Natural killer cell (primary cell): ENCODE measurements at places on chromosomes 7 and 10. TPM values are rescaled to one million over a fixed set of nuclear protein-coding genes. Genes with fewer than 3 reads are reported as not detected.
A peak's percentile ranks its signal among the peaks of the same experiment; 100 is the strongest.

DNA sequence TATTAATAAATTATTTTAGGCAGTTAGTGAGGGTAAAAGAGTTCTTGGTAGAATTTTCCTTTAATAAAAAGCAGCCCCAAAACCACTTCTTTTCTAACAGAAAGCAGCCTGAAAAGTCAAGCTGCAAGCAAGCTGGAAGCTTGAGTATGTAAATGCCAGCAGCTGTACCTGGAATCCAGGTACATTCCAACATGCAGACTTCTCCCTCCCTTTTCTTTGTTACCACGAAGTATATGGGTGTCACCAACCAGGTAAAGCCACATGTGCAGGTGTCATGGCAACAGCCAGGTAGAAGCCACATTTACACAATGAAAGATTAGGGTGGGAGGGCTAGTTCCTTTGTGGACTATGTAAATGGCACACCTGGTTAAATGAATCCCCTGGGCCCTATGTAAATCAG lies 114.6 kb downstream of the EPC1 start:
- H3K4me1 ChIP-seq, result no peaks in the 10 kb centered on the region
- H3K27me3 ChIP-seq, result no peaks in the 10 kb centered on the region

Gene PLXDC2
- 22.9 TPM for total RNA-seq

Gene GIMAP6
- 100 TPM for total RNA-seq

Gene DOCK4
- 2.4 TPM for total RNA-seq

DNA sequence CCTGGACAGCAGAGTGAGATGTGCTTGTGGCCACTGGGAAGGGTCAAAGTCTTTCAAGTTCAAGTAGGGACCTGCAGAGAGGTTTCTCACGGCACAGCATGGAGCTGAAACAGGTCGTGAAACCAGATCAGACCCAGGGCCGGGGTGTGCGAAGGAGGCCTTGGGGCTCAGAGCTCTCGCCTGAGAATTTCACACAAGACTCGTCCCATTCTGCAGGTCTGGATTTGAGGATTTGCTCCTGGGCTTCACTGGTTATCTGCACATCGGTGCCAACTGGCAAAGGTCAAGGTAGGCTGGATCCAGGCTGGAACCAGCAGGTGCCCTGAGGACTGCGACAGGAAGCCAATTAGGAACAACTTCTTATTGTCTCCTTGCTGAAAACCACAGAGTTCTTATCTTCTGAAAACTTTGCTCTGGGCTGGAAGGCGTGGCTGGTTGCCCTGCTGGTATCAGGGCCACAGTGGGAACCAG lies 24.0 kb upstream of the GTF2I start:
- H3K27me3 ChIP-seq, result no peaks in the 10 kb centered on the region
- H3K4me3 ChIP-seq, result no peak overlapping the region
- H3K36me3 ChIP-seq, result no peaks in the 10 kb centered on the region

GRCh38 chr7:32958046-32959025 lies 1.1 kb downstream of the FKBP9 start:
- peaks cover 18% of the 10 kb centered on the region for H3K27me3 ChIP-seq
- H3K4me1 ChIP-seq, result peaks cover 8% of the 10 kb centered on the region
- no peaks in the 10 kb centered on the region for H3K36me3 ChIP-seq
- no peak for DNase-seq

Gene SYT15B
- total RNA-seq, result 0.09 TPM

DNA sequence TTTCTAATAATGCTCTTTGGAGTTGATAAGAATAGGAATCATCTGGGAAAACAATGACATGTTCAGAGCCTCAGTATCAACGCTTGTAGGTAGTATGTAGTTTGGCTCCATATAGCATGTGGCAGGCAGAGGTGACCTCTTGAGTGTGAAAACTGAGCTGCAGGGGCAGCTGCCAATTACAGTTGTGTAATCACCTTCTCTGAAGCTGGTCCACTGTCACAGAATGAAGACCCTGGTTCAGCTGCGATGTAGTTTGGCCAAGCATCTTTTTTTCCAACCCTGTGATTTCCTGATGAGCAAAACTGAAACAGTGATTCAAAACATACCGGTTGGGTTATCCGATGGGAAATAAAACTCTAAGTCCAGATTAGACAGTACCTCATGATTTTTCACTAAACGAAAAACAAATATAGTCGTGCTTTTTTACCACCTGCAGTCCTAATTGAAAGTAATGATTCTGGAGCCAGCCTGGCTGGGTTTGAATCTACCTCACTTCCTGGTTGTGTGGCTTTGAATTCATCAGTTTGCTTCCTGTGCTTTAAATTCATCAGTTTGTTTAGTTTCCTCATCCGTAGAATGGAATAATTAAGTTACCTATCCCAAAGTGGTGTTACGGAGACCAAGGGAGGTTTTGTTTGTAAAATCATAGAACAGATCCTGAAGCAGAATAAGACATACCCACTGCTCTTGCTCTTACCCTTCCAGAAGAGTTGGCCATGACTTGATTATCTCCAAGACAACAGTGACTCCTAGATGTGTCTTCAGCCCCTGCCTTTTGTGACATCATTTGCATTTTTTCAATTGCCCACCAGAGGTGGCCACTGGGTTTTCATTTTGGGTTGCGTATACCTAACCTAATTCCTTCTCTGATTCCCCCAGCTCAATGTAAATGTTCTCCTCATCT lies 87.4 kb downstream of the CELF2 start:
- H3K27ac ChIP-seq, result no peak overlapping the region
- H3K4me1 ChIP-seq, result no peaks in the 10 kb centered on the region
- H3K4me3 ChIP-seq, result no peak overlapping the region

- H3K4me1 ChIP-seq, result peaks cover 37% of the 10 kb centered on the region
- H3K36me3 ChIP-seq, result no peaks in the 10 kb centered on the region
- no peaks in the 10 kb centered on the region for H3K27me3 ChIP-seq
- H3K4me3 ChIP-seq, result peak within 1 kb of the TSS; percentile 68
- peak within 1 kb of the TSS; percentile 90 for H3K27ac ChIP-seq
Observed at GRCh38 chr7:151057506-151057988, at the start of gene CDK5. TSS of gene CDK5 (minus strand) at chr7:151057897. CDS start at chr7:151057848, 49 bp downstream.

GRCh38 chr7:41700044-41700471 lies 2.8 kb downstream of the INHBA start:
- H3K4me1 ChIP-seq, result peaks cover 16% of the 10 kb centered on the region
- DNase-seq, result no peak
- H3K36me3 ChIP-seq, result no peaks in the 10 kb centered on the region
- H3K27ac ChIP-seq, result no peak overlapping the region
- H3K4me3 ChIP-seq, result no peak overlapping the region

- DNase-seq, result no peak
- peaks cover 27% of the 10 kb centered on the region for H3K4me1 ChIP-seq
- no peak overlapping the region for H3K27ac ChIP-seq
- no peak overlapping the region for H3K4me3 ChIP-seq
- H3K36me3 ChIP-seq, result peaks cover 5% of the 10 kb centered on the region
- H3K27me3 ChIP-seq, result no peaks in the 10 kb centered on the region
Observed at GRCh38 chr7:75995996-75996395, 1.6 kb upstream of the TMEM120A start.

DNA sequence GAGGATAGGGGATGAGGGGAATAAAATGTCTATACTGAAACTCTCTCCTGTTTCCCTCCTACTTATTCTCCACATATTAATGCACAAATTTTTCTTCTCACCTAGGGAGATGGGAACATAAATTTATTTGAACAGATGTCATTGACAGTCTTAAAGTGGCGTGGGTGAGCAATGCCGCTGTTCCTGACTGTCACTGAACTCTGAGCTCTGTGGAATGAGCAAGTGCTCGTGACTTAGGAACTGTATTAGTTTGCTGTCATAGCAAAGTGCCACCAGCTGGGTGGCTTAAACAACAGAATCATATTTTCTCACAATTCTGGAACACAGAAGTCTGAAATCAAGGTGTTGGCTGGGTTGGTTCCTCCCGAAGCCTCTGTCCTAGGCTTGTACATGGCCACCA lies 29.1 kb downstream of the INPP5F start:
- H3K4me3 ChIP-seq, result no peak overlapping the region
- no peak for DNase-seq
- H3K4me1 ChIP-seq, result no peaks in the 10 kb centered on the region
- H3K27ac ChIP-seq, result no peak overlapping the region
- H3K36me3 ChIP-seq, result no peaks in the 10 kb centered on the region

Gene SEC24C
- total RNA-seq, result 161 TPM

GRCh38 chr7:32900433-32900995 lies 9.0 kb upstream of the KBTBD2 start:
- no peak for DNase-seq
- no peaks in the 10 kb centered on the region for H3K27me3 ChIP-seq
- H3K4me1 ChIP-seq, result peaks cover 6% of the 10 kb centered on the region
- H3K4me3 ChIP-seq, result no peak overlapping the region
- H3K27ac ChIP-seq, result no peak overlapping the region

DNA sequence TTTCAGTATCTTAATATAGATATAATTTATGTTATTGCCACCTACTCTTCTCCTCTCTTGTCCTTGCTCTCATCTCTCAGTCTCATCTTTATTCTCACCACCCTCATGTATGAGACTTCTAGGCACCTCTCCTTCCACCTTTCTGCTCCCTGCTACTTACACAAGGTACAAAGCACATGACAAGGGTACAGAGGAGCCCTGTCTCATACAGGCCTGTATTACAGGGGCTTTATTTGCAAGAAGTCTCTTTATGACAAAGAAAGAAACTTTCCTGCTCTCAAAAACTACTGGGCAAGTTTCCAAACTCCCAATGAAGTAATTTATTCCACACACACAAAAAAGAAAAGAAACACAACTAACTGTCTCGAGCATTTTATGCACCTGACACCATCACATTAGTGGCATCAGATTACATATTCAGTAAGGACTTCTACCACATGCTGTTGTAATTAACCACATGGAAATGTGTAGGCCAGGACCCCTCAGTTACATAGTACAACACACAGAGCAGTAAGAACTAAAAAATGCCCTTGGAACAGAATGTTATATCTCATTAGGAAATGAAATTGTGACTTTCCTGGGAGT lies 253.1 kb downstream of the FZD1 start:
- H3K27me3 ChIP-seq, result no peaks in the 10 kb centered on the region
- DNase-seq, result no peak
- no peak overlapping the region for H3K27ac ChIP-seq
- H3K36me3 ChIP-seq, result no peaks in the 10 kb centered on the region

GRCh38 chr10:80462981-80463741 lies 9.1 kb downstream of the TSPAN14 start:
- DNase-seq, result no peak
- peak overlapping the region; percentile 62 for H3K27ac ChIP-seq
- peaks cover 99% of the 10 kb centered on the region for H3K4me1 ChIP-seq
- no peaks in the 10 kb centered on the region for H3K27me3 ChIP-seq
